HepG2 (cell line): ENCODE measurements at places on chromosomes 11 and 22.
A peak's percentile ranks its signal among the peaks of the same experiment; 100 is the strongest.

DNA sequence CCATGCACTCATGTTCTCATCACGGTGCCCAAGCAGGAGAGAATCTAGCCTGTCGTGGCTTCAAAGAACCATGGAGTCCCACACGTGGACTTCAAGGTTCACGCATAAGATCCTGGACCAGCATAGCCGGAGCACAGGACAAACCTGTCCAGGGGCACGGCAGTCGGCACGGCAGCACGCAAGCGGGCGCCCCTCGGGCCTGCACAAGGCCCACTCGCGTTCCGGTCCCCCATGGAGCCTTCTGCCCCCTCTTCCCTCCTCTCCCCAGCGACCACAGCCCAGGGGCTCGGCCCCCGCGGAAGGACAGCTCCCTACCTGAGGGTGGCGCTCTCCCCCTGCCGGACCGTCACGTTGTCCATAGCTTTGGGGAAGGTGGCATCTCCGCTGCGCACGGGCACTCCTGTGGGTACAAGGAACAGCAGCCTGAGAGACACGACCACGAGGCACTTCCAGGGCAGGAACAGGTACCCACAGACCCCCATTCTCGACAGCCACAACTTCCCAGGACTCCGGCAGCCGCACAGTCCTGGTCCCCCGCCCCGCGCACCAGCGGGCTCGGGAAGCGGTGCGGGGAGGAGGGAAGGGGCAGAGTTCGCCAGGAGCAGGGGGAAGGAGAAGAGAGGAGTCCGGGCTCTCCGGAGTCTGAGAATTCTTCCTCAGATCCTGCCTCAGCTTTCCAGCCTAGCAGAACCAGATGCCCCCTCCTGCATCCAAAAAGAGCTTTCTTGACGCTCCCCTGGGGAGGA lies 589.5 kb downstream of the OPCML start:
- DNase-seq: no peak

GRCh38 chr11:11520231-11521015 lies 101.4 kb downstream of the GALNT18 start:
- DNase-seq: no peak

DNA sequence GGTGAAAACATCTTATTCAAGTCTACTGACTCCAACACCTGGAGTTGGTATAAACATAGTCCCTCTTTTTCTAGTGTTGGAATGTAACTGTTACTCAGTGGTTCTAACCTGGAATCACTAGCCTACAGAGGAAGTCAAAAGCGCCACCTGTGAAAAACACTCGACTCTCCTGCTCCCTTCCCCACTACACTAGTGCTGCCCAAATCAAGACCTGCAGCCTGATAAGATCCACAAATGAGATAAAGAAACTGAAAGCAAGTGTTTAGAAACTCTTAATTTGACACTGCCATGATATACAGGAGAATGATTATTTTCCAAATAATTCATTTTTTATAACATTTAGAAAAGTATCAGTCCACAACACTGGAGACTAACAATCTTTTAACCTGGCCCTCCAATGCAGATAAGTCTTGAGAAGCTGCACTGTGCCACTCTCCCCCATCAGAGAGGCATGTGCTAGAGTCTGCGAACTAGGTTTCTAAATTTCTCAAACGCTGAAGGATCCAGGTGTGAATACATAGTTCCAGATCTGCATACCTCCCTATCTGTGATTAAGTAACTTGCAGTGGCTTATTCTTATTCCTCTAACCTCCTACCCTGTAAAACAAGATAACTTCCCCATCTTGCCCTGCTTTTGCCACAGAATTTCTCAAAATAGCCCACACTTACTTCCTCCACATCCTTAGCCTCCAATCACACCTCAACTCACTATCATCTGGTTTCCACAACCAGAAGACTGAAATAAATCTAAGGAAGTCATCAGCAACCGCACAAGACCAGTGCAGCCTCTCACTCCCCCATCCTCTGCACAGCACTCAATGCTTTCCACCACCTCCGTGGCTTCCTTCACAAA lies 88.1 kb downstream of the RRAS2 start:
- DNase-seq: no peak

DNA sequence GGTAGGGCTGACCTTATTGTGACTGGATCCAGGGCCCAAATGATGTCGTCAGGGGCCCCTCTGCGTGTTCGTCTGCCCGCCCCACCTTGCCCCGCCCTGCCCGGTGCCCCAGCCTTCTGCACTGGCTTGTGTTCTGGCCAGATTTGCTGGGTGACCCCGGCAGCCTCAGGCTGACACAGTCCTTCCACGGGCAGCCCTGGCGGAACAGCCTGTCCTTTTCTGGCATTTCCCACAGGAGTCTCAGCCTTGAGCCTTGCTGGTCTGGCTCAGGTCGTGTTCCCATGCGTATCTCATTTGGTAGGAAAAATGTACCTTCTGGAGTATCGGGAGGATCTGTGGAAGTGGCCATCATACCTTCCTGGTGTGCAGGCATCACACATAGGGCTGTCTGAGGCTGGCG lies 31.0 kb downstream of the IGHMBP2 start:
- DNase-seq: no peak

GRCh38 chr22:20763630-20764470 lies 10.1 kb upstream of the SERPIND1 start:
- no peak for DNase-seq

DNA sequence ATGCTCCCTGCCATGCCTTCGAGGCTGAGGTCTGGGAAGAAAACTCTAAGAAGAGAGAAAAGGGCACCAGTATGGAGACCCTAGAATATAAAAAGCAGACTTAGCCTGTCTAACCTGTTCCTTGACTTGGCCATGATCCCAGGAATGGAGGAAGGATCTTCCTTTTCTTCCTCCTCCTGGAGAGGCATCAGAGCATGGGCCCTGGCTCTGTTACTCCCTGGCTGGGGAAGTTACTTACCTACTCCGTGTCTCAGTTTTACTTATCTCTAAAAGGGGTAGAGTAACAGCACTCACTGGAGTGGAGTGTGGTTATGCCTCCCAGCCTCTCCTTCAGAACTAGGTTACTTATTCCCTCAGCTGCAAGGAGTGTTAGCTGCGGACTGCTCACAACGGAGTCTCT lies 55.2 kb upstream of the PHF21A start:
- no peak for DNase-seq

DNA sequence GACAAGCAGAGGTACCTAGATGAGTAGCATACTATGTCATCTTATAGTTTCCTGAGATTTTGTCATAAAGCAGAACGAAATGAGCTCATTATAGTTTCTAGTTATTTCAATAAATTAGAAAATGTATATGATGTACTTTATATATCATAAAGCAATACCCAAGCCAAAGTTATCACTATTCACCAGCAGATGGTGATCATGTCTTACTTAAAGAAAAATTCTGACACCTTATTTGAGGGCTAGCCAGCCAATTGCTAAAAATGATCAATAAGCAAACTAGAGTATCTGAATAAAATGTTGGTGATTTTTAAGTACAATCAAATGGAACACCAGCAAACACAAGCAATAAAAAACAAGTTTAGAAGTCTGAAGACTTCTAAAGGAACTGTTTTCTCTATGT lies 44.1 kb downstream of the RSF1 start:
- peak; percentile 29 for DNase-seq

GRCh38 chr11:70066136-70066520 lies 12.0 kb upstream of the ANO1 start:
- DNase-seq: no peak

GRCh38 chr11:69918231-69918937 lies 99.2 kb upstream of the FGF3 start:
- DNase-seq: no peak

DNA sequence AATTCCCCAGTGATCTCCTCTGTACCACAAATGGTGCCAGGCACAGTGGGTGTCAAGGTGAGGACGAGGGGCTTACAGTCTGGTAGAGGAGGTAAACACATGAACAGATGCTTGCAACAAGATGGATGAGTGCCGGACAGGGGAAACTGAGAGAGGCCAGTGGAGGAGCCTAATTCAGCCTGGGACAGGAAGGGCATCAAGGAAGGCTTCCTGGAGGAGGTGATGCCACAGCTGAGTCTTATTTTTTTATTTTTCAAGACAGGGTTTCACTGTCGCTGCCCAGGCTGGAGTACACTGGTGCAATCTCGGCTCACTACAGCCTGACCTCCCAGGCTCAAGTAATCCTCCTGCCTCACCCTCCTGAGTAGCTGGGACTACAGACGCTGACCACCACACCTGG lies 18.8 kb upstream of the NEFH start:
- no peak for DNase-seq

DNA sequence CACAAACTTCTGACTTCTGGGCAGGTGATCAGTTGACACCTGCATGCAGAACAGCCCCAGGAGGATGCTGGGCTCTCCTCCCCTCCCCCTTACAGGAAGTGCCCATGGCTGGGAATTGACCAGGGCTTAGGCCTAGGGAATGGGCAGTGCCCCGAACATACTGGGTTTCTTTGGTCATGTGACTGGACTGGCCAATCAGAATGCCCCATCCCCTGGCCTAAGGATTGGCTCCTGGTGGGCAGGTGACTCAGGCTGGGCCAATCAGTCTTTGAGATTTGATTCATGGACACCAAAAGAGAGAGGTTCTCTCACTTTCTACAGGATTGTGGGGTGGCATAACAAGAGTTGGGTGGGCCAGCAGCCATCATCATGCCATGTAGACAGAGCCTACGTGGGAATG lies 37.1 kb downstream of the MCM5 start:
- no peak for DNase-seq

GRCh38 chr11:68117853-68118470 lies 3.2 kb downstream of the CHKA start:
- DNase-seq: peak; percentile 60

DNA sequence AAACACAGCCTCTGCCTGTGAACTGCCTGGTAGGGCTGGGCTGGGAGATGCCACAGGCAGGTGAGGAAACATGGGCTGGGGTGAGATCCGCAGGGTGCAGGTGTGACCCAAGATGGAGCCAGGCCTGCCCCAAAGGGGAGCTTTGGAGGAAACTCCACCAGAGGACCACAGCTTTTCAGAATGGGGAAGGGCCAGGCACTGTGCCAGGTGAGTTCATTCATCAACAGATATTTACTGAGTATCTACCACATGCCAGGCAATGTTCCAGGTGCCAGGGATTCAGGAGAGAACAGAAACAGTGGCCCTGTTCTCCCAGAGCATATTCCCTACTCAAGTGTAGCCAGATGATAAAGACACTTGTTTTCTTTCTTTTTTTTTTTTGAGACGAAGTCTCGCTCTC lies 11.2 kb downstream of the RTN4RL2 start:
- no peak for DNase-seq

DNA sequence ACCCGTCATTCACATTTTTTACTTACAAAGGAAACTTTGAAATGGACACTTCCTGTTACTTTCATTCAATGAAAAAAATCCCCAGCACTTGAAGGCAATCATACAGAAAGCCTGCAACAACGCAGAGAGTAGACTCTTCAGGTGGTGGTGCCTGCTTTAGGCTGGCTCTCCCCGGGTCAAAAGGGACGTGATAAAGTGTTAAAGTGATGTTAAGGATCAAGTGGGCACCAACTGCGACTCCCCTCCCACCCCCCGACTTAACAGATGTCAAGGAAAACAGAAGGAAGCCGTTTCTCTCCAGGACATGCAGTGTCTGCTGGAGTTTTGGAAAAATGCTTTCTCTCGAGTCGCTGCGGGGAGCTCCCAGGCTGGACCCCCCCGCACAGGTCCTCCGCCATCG lies 414 bp upstream of the PNPLA3 start:
- DNase-seq: no peak

- no peak for DNase-seq
Observed at GRCh38 chr22:23898006-23898974, 4.1 kb downstream of the MIF start.

DNA sequence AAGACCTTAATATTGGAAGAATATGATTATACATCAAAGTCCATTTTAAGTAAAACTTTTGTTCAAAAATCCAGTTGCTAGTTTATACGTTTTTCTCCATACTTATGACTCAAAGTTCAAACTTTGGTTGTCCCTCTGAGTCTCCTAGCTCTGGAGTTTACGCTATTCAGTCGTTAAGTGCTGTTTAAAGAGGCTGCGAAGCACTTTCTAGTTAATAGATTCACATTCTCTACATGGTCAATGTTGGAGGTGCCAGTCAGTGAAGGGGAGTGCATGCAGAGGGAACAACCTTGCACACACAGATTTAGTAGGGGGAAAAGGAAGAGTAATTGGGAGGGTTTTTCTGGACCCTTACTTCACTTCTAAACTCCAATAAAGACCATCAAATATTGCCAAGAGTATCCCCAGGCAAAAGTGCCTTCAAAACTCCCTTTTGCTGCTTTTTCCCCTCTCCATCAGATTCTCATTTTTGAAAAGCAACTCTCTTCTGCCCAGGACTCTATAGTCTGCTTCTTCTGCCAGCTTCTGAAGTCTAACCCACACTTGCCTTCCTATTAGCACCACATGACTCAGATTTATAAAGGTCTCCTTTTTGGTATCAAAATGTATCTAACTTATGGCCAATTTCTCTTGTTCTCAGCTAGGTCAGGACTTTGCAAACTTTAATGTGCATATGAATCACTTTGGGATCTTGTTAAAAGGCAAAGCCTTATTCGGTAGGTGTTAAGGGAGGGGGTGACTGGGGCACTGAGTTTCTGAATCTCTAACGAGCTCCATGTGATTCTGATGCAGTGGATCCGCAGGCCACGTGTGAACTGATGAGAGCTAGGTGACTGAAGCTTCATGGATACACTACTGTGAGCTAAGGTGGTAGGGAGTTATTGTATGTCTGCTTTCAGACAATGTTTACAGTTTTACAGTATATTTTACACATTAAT lies 96.2 kb upstream of the MTMR2 start:
- DNase-seq: no peak

GRCh38 chr11:41775296-41775695 lies 315.8 kb upstream of the LRRC4C start:
- no peak for DNase-seq

DNA sequence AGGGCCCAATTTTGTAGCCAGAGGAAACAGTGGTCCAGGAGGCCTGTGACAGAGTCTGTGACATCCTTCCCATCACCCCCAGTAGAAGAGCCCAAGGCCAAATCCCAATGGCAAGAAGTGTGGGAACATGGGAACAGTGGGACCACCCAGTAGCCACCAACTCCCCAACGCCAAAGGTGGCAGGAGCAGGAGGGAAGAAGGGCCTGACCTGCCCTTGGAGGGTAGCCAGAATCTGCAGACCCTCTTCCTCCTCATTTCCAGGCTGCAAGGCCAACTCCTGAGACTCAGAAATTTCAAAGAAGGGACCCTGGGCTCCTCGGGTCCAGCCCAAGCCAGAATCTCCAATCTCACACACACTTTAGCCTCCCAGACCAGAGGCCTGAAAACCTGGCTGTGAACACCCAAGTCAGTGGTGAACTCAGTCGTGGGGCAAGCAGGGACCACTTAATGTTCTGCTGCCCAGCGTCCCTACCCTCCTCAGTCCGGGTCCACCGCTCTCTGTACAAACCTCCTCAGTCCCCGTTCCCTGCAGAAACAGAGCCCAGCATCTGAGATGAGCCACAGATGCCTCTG lies 6.2 kb downstream of the RAB3IL1 start:
- DNase-seq: no peak

DNA sequence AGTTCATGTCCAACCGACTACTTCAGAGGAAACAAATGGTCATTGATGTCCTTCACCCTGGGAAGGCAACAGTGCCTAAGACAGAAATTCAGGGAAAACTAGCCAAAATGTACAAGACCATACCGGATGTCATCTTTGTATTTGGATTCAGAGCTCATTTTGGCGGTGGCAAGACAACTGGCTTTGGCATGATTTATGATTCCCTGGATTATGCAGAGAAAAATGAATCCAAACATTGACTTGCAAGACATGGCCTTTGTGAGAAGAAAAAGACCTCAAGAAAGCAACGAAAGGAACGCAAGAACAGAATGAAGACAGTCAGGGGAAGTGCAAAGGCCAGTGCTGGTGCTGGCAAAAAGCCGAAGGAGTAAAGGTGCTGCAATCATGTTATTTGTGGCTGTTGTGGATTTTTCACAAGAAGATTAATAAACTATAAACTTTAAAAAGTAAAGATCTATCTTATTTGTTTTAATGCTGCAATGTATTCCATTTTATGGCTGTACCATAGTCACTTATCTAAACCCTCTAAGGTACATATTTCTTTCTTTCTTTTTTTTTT lies 20.1 kb upstream of the HIPK3 start:
- DNase-seq: no peak
